ENCODE measurements at places on chromosomes 16 and 17.

GRCh38 chr17:76912421-76913164 lies 44.4 kb downstream of the MGAT5B start:
- no peak for DNase-seq

- no peak for DNase-seq
These were observed 36.3 kb downstream of the PLXDC1 start for GRCh38 chr17:39115135-39115534.

GRCh38 chr17:4786516-4786915 lies 352 bp upstream of the VMO1 start:
- DNase-seq = no peak

- DNase-seq = no peak
These were observed 16.0 kb downstream of the ZNF821 start for GRCh38 chr16:71867939-71868338.

DNA sequence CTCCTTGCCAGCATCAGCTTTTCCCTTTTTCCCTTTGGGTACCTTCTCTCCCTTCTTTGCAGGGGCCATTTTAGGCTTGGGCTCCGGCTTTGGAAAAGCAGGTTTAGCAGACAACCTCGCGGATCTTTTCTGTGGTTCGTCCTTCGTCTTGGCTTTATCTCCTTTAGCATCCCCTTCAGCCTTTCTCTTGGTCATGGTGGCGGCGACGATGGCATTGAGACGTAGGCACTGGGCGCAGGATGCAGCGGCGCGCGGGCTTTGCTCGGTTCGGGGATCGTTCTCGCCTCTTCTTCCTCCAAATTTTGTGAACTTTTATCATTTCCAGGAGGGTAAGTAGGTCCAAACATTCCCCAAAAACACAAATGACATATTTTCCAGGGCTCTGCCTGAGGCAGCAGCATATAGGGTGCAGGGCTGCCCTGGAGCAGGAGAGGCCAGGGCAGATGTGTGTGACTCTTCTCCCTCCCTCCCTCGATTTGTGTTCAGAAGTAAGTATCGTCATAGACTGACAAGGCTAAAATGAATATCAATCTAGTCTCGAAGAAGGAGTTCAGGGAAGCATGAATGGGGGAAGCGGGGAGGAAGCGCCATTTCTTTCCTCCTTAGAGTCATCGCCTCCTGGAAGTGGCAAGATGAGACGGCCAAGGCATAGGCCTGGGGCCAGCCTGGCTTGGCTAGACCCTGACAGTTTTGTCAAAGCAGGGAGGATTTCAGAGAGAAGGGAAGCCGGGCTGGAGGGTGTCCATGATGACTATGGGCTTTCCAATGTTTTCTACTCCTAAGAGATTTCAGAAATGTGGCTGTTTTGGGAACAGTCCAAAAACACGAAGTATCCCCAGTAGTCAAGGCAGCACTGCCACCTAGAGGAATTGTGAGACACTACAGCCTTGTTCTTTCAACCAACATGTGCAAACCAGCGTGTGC lies 13.2 kb downstream of the CHCT1 start:
- peak; percentile 8 for DNase-seq

DNA sequence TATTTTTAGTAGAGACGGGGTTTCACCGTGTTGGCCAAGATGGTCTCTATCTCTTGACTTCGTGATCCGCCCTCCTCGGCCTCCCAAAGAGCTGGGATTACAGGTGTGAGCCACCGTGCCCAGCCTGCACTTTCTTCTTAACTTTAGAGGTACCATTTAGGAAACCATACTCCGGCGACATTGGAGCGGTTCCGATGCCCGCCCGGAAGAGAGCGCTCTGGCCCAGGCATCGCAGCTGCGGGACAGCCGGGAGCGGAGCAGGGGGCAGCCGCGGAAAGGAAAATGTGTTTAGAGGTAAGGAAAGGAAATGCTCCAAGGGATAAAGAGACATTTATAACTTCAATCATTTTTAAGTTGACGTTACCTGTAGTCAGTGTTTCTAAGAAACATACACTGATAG lies 6.0 kb upstream of the HS3ST3B1 start:
- DNase-seq = no peak

DNA sequence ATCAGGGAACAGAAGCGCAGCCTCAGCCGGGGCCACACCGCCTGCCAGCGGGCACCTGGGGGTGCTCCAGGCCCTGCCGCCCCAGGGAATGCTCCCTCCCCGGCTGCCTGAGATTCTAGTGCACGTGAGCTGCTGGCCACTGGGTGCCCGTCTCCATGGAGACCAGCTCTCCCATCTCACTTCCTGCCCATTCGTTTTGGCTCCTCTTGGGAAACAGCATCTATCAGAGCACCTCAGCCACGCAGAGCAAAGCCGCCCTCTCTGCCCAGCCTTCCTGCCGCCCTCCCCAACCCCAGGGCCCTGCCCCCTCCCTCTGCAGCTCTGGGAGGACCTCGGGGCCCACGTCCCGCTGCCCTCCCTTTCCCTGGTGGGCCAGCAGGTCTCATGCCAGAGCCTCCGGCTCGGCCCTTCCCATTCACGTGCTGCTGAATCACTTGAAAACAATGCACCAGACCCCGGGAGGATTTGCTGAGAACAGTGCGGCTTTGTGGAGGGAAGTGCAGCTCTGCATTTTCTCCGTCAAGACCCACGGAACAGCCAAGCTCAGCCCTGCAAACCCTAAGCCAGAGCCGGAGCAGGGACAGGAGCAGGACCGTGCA lies 19.4 kb downstream of the CEP295NL start:
- DNase-seq = no peak

- no peak for DNase-seq
These were observed 3.8 kb downstream of the ERCC4 start for GRCh38 chr16:13923703-13924298.

Data from stimulated activated CD8-positive, alpha-beta memory T cell treated with anti-CD3 and anti-CD28 coated beads, Interleukin-4, amount 100 ng/mL, for 1 hour (primary cell).